ENCODE measurements at places on chromosomes 12 and 14.

DNA sequence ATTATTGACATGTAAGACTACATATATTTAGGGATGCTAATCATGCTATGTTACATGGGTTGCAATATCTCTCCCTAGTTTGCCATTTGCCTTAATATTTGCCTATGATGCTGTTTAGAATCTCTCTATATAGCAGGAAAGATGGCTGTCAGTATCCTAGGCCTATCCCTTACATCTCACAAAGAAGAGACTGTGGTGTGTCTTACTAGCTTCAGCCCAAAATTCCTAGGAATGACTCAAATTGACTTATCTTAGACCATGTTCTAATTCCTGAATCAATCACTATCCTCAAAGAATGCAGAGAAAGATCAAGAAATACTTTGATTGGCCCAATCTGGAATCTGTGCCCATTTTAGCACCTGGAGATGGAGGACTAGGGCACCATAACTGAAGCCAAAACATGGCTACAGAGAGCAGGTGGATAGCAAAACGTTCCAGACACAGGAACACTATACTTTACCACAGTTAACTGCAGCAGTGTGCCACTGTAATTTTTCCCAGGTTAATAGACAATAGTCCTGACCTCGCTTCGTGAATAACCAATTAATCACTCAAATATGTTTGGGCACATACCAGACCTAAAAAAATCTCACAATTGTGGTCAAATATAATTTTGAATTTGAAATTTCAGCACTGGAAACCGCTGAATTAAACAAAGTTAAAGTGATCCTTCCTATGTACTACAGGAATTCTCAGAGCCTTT, 32.7 kb upstream of the GLIPR1 start:
- DNase-seq, result no peak

DNA sequence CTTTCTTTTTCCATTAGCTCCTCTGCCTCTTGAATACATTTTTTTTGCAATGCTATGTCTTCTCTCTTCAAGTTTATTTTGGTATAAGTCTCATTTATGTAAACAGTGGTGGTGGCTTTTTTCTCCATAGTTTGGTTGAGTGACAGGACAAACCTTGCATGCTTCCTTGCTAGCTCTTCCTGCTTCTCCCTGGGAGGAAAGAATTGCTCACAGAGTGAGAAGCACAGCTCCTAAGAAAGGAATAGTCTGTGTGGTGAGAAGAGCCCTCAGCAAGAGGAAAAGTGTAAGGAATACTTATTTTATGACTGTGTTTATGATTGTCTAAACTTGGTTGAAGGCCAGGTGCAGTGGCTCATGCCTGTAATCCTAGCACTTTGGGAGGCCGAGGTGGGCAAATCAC, 11.5 kb downstream of the CCDC175 start:
- no peak for DNase-seq

DNA sequence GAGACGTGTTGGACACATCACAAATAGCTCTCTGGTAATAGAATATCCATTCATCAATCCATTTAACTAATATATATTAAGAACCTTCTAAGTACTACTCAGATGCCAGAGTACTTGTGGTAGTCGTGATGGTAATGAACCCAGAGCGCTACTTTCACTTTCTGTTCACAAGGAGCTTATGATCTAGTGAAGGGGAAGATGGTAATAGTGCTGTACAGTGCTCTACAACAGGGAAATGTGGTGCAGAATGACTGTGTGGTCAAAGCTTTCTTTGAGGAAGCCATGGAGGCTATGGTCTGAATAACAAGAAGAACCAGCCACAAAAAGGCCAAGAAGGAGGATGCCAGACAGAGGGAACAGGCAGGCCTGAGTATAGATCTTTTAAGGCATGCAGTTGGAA, 212.0 kb downstream of the PTPRO start:
- DNase-seq, result no peak

GRCh38 chr12:75917083-75917482, 114.5 kb downstream of the PHLDA1 start:
- DNase-seq, result no peak

DNA sequence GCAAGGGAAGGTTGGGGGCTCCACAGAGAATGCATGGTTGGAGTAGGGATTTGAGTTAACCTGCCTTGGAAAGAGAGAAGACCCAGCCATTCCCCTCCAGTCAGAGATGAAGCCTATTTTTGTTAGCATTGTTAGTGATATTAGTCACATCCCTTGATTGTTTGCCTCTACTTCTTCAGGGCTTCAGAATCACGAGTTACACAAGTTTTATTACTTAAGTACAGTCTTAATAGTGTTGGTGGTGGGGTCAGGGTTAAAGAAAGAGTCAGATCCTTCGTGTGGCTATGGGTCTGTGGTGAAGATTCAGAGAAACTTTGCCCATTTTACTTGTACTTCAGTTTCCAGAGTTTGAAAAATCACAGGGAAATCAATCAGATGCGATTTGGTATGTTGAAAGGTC, 363.1 kb downstream of the LRIG3 start:
- DNase-seq, result no peak

DNA sequence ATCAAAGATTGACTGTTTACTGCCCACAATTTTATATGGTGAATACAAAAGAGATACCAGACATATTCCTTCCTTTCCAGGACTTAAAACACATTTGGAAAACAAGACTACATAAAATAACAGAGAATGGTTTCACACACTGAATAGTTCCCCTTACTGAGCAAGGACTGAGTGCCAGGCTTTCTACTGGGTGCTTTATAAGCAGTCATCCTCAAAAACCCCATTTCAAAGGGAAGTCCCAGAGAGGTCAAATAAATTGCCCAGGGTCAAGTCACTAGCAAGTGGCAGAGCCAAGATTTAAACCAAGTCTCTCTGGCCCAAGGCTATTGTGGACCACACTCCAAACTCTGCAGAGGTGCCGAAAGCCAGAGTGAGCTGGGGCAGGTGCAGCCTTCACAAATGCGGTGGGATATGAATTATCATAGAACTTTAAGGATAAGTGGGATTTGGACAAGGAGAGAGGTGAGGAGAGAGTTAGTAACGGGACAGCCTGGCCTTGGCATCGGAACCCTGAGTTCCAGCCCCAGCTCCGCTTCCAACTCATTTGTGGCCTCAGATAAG, 9.1 kb upstream of the RPAP3 start:
- DNase-seq, result no peak

DNA sequence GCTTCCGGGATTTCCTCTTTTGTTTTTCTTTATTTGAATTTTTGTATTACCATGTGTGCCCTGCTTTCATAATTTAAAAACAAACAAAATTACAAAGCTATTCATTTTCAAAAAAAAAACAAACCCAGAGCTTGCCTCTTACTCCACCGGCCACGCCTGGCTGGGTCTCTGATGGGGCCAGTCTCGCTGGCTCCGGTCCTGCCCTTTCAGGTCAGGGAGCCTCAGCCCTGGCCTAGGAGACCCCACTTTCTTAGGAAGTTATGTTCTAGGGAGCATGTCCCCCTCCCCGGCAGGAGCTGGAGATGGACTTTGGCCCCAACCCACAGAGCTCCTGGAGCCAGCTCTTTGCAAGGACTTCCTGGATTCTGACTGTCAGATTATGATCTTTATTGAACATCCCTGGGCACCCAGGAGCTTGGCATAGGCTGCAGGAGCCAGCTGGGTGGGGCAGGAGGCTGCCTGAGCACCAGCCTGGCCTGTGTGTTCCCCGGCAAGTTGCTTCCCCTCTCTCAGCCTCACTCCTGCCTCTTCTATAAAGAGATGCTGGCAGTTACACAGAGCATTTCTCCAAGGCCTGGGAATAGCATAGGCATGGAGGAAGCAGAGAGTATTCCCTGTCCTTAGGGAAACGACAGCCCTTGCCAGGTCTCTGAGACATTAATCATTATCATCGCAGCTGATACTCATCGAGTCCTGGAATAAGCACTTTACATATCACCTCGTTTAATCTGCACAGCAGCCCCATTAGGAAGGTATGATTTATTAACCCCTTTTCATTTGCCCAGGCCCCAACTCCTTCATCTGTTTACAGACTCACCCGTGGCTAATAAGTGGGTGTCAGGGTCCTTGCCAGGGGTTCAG, 3.5 kb downstream of the DEGS2 start:
- no peak for DNase-seq

DNA sequence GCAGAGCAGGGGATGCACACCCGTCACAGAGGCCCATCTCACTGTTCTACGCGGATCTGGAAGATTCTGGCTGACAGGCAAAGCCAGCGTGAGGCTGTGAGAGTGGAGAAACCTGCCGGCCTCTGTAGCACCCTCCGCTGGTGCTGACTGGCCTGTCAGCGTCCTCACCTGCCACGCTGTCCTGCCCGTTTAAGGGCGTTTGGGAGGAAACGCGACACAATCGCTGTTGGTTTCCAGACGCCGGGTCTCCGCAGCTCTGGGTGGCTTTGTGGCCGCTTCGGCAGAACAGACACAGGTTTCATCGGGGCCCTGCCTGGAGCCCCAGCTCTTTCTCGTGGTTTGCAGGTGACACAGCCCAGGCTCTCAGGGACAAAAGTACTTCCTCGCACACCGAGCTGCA, 70.6 kb downstream of the NOC4L start:
- no peak for DNase-seq

GRCh38 chr14:58332561-58332960, 34.2 kb downstream of the ARID4A start:
- DNase-seq, result no peak

DNA sequence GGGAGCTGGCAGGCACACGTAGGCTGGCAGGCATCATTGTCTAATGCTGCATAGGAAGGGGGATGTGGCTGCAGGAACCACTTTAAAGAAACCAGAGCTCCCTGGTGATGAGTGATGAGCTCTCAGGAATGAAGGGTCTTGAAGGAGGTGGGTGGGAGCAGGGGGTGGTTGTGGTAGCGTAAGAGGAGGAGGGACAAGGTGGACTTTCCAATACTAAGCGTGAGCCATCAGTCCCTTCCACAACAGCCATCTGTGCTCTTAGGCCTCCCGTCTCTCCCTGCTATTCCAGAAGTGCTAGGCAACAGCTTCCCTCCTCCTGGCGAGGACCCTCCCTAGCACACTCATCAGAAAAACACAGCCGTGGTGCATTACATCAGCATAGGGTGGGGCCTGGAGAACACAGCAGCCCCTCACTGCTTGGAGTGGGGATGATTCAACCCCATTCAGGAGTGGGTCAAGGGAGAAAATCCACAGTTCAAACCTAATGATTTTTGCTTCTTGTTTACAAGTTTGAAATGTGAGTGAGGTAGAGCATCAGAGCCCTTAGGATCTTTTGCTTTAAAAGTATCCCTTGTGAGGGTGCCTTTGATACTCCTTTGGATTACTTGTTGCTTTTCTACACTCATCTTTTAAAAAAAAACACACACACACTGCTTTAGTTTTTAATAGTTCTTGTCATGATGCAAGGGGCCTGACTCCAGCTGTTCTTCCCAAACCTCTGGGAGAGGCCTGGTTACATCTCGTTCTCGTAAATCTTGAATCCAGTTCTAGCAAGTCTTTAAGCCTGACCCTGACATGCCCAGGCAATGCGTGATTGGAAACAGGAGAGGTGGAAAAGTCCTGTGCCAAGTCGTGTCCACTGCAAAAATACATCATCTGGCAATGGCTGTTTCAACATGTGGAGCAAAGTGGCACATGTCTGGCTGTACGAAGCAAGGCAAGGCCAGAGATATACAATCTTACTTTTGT, 356.4 kb upstream of the DDHD1 start:
- DNase-seq, result no peak

DNA sequence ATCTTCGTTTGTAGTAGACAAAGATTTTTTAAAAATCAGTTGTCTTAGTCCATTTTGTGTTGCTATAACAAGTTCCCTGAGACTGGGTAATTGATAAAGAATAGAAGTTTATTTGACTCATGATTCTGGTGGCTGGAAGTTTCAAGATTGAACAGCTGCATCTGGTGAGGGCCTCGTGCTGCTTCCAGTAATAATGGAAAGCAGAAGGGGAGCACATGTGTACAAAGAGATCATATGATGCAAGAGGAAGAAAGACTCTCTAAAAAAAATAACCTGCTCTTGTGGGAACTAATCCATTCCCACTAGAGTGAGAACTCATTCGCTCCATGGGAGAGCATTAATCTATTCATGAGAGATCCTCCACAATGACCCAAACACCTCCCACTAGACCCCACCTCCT, 24.8 kb downstream of the MUCL1 start:
- no peak for DNase-seq

GRCh38 chr14:82837611-82838140, 1304.0 kb upstream of the SEL1L start:
- no peak for DNase-seq

- DNase-seq, result no peak
Observed at GRCh38 chr14:104810316-104810715, 9.4 kb downstream of the ZBTB42 start.

- DNase-seq, result no peak
Observed at GRCh38 chr14:102875652-102876051, 46.8 kb upstream of the AMN start.

GRCh38 chr12:57927086-57927485, 14.3 kb upstream of the ATP23 start:
- no peak for DNase-seq

DNA sequence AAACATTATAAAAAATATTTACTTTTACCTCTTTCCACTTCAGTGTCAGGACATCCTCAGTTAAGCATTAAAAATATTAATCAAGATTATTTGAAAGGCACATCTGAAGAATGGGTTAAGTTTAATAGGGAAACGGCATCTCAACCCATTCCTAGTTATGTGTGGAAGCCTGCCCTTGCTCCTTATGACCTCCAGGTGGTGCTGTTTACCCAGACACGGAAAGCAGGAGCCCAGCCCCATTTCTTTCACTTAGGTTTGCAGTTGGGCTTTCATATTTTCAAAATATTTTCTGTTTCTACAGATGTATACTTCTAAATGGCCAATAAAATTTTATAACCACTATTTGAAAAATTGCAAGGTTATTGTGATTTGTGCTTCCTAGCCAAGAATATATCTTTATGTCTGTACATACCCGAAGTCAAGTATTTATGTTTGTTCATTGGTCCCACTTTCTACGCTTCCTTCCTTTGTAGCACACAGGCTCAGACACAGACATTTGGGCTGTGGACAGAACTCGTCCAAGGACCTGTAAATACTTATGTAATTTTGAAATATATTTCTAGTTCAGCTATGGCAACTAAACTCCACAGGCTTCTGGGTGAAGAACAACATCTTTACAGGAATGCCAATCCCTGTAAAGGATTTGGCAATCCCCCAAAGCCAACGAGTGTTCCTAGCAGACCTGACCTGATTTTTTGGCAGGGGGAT, 247.1 kb downstream of the AKAP6 start:
- DNase-seq, result no peak

GRCh38 chr12:123031171-123031845, 50.8 kb downstream of the ARL6IP4 start:
- no peak for DNase-seq

DNA sequence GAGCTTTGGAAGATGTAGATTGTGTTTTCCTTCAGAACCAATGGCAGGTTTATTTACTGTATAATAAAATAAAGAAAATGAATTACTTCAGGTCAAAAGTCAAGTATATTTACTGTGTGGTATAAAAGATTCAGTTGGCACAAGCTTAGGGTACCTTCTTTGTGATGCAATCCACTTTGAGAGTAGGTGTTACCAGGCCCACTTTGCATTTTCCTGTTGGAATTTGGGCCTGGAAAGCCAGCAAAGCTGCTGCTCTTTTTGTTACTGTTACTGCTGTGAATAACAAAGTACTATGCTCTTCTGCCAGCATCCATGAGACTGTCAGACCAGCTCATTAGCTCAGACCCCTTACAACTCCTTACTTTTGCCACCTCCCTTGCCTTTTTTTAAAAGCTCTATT, 649.0 kb upstream of the SEL1L start:
- no peak for DNase-seq

Measured in hypothalamus (tissue), 51 donors.